Stimulated activated CD8-positive, alpha-beta memory T cell treated with anti-CD3 and anti-CD28 coated beads, Interleukin-7, amount 100 ng/mL, for 4 hours (primary cell): ENCODE measurements at places on chromosomes 5 and 9.

- DNase-seq = no peak
Observed at GRCh38 chr9:105194234-105194633, 50.2 kb upstream of the SLC44A1 start.

- no peak for DNase-seq
Observed at GRCh38 chr5:94993491-94993890, 291.4 kb downstream of the MCTP1 start.

- no peak for DNase-seq
Observed at GRCh38 chr5:156918311-156918845, 44.6 kb downstream of the TIMD4 start.

GRCh38 chr5:8601831-8602354 is 732.9 kb downstream of the MTRR start:
- no peak for DNase-seq

DNA sequence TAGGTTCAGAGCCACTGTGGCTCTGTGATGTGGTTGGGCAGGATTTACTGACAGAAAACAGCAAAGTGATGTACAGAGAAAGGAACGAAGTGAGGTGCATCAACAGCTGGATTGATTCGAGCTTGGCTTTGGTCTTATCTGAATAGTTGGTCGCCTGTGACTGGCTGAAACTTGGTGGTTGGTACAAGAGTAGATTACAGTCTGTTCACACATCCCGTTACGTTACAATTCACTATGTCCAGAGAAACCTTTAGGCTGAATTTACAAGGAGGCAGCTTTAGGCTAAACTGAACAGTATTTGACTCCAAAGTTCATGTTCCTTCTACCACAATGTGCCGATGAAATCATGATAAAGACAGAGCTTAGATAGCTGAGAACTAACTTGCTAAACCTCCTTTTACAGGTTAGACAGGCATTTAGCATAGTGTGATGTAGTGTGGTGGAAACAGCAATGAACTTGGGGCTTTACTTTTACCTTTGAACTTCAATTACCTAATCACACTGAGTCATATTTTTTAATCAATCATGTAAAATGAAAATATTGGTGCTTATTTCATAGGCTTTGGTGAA is 210.2 kb upstream of the PUM3 start:
- DNase-seq = no peak

DNA sequence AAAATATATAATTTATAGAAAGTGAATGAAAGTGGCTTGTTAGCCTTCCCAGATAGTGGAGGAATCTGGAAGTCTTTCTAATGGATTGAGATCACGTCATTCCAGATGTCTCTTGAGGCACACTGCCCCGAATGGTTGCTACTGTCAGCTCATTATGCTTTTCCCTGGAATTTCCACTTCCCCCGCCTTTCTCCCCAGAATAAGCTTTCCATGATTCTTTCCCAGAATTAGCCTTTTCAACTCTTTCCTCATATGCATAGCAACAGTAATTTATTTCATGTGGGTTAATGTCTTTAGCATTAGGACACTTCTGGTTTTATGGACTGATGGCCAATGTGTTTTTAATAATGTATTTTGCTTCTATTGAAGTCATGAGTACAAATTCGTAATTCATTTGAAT is 81.5 kb downstream of the PALM2AKAP2 start:
- DNase-seq = no peak
